ENCODE measurements at places on chromosomes 2 and 18.

DNA sequence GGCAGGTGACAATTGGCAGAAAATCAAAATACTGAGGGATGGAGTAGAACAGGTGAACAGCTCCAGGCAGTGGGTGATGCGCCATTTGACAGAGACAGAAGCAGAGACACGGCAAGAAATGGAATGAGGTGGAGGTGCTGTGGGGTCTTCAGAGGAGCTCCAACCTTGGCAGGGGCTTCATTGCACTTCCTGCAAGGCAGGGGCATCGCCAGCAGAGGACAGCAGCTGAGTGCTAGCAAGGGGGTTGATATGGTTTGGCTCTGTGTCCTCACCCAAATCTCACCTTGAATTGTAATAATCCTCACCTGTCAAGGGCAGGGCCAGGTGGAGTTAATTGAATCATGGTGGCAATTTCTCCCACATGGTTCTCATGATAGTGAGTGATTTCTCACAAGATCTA, 42.8 kb downstream of the CCDC68 start:
- DNase-seq, result no peak

GRCh38 chr2:234761910-234762309, 189.9 kb upstream of the SH3BP4 start:
- no peak for DNase-seq

DNA sequence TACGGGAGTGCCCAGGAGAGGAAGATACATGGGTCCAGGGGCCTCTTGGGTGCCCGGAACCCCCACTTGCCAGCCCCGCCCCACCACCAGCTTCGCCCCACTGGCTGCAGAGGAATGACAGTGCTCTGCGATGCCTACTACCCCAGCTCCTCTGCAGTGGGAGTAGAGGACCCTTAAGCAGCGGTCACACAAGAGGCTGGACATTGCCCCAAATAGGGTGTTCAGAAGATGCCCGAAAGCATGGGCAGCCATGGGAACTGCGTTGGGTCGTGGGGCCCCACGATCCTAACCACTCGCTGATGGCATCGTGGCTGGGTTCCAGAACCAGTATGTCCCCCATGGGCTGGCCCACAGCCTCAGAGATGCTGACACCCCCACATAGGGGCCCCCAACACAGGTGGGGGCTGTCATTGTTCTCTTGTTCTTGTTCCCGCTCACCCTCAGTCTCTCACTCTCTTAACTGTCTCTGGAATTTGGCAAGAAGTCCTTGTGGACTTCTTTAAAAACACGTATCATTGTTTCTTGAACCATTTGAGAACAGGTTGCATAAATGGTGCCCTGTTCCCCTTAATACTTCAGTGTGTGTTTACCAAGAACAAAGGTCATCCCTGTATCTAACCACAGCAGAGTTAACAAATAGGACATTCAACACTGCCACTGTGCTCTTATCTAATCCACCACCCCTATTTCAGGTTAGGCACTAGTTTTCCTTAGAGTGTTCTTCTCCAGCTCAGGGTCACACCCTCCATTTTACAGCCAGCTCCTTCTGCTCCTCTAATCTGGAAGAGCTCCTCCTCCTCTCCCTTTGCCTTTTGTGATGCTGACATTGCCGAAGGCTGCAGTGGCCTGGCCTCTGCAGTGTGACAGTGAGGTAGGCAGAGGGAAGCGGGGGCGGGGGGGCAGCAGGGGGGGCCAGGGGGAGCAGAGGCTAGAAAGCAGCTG, 76.3 kb downstream of the STPG4 start:
- no peak for DNase-seq

- DNase-seq, result no peak
These were observed 220.9 kb downstream of the HDAC4 start for GRCh38 chr2:239179851-239180371.

DNA sequence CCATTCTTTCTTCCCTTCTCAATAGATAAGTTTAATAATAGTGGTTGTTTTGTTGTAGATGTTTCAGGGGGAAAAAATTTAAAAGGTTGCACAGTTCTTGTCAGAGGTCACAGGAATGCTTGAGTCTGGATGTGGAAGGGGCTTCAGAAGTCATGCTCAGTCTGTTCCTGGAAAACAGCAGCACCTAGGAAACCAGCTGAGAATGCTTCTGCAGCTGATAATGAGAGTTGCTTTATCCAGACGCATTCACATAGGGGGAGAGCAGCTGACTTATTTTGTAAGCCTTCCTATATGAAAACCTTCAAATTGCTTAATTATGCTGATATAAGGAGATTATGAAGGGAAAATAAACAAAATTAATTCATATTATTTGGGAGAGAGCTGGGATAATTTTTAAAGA, 235.5 kb downstream of the GULP1 start:
- DNase-seq, result no peak

GRCh38 chr2:112800881-112801583, 16.7 kb upstream of the IL1A start:
- DNase-seq, result no peak

GRCh38 chr2:135091681-135092080, 39.6 kb downstream of the RAB3GAP1 start:
- DNase-seq, result no peak

DNA sequence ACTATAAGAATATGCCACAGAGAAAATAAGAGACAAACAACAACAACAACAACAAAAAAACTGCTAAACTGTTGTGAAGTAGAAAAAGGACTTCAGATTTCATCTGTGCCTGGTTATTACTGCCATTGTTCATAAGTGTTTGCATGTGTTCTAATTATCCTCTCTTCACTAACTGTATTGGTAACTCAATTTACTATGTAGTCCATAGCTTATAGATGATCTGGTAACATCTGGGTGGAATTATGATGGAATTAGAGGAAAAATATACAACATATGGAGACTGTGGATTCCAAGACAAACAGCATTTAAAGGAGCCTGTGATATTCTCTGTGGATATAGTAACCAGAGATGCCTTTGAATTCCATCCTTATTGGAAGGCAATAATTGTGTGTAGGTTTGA, 1891.5 kb upstream of the PIK3C3 start:
- DNase-seq, result no peak

GRCh38 chr2:238269741-238270140, 18.7 kb downstream of the PER2 start:
- DNase-seq, result no peak

DNA sequence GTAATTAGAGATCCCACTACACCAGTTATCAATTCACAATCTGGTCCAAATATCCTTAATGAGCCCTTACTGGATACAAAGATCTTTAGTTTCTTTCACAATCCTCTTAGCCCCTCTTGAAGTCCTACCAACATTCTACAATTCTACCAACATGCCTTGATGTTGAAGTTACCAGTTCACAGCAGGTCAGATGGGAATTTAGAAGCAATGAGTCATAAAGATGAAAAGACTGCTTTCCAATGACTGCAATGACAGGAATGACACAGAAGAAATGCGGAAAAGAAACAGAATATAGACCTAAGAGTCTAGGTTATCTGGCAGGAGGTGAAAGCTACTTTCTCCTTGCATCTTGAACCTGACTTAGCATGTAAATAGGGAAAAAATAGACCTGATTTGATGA, 24.5 kb downstream of the RTTN start:
- DNase-seq, result no peak

DNA sequence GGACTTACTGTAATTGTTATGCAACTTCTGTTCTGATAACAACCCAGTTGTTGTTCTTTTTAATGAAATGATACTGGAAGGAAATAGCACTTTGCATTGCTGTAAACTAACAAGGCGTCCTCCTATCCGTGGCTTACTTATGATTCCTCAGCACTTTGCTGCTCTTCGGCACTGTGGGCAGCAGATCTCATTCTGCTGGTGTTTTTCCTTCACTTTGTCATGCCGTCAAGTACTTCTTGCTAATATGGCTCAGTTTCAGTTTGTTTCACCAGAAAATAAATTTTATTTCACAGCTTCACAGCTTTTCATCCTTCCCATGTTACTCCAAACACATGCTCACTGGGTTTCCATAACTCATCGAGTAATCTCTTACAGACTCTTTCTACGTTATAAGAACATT, 289.3 kb downstream of the MEIS1 start:
- no peak for DNase-seq

DNA sequence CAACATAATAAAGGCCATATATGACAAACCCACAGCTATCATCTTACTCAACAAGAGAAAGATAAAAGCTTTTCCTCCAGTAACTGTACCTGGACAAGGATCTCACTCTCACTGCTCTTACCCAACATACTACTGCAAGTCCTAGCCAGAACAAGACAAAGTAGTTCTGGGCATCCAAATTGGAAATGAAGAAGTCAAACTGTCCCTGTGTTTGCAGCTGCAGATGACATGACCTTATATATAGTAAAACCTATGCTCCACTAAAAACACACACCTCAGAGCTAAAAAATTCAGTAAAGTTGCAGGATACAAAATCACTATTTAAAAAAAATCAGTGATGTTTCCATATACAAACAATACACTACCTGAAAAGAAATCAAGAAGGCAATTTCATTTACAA, 32.2 kb downstream of the USP34 start:
- DNase-seq, result no peak

DNA sequence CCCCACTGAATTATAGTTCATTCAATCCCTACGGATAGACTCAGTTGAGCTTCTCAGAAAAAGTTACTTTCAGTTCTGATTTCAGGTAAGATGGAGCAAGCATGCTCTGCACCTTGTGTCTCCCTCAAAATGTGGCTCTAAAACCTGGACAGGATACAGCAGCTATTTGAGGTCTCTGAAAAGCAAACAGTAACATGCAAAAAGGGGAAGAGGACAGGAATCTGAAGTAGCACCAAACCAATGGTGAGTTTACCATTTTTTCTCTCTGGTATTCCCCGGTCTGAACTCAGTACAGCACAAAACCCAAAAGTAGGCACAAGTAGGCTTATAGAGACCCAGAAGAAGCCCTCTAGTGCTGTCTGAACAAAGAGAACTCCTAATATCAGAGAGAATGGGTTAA, 34.1 kb downstream of the LANCL1 start:
- no peak for DNase-seq

DNA sequence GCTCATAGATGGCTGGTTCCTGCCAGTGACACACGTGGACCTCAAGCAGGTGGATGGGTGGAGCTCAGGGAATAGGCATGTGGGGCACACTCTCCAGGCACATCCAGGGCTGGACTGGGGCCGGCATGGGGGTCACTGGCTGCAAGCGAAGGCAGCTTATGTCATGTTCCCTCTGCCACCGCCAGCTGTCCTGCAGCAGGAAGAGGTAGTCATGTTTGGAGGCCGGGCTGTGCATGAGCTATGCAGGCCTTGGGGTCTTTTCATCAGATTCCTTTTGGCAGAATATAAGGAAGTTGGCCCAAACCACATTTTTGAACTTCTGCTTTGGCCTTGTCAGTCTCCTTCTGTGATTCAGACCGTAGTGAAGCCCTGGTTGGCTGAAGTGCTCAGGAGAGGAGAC, 61.5 kb downstream of the AGAP1 start:
- DNase-seq, result no peak

GRCh38 chr2:49278561-49278960, 124.2 kb upstream of the FSHR start:
- DNase-seq, result no peak

DNA sequence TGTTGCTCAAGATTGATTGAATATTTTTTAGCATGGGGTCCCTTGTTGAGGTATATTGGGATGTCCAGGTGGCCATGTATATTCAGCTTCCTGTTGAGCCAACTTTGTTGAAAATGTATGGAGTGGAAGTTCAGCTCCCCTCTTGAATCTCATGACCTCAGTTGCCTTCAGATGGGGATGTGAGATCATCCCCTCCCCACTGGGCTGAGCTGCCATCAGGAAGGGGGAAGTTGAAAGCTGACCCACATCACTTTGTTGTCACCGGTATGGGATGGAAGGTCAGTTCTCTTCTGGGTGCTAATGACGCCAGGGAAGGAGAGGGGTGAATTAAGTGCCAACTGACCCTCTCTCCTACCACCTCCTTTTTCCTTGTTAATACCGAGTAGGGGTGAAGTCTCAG, 33.9 kb downstream of the ACOXL start:
- DNase-seq, result no peak

GRCh38 chr2:28080911-28081310, 190.4 kb downstream of the BABAM2 start:
- DNase-seq, result no peak

DNA sequence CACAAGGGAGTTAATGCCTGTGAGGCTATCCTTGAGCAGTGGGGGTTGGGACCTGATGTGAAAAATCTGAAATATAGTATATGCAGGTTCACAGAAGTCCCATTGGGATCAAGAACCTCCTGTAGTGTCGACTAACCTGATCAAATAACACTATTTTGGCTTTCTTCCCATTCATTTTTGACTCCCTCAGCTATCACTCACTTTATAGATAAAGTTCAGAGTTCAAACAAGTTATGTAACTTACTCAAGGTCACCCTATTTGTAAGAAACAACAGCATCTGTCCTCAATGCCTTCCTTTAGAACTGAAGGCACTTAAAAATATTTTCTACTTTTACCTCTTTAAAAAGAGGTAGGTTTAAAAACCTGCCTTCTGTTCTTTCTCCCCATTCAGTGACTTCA, 341.6 kb downstream of the DPP10 start:
- DNase-seq, result no peak

Data from caudate nucleus (tissue), 63 donors.